ENCODE measurements at places on chromosomes 11 and 22. TPM values are rescaled to one million over a fixed set of nuclear protein-coding genes. Genes with fewer than 3 reads are reported as not detected.

Gene IGHMBP2
- 32.4 TPM for total RNA-seq

DNA sequence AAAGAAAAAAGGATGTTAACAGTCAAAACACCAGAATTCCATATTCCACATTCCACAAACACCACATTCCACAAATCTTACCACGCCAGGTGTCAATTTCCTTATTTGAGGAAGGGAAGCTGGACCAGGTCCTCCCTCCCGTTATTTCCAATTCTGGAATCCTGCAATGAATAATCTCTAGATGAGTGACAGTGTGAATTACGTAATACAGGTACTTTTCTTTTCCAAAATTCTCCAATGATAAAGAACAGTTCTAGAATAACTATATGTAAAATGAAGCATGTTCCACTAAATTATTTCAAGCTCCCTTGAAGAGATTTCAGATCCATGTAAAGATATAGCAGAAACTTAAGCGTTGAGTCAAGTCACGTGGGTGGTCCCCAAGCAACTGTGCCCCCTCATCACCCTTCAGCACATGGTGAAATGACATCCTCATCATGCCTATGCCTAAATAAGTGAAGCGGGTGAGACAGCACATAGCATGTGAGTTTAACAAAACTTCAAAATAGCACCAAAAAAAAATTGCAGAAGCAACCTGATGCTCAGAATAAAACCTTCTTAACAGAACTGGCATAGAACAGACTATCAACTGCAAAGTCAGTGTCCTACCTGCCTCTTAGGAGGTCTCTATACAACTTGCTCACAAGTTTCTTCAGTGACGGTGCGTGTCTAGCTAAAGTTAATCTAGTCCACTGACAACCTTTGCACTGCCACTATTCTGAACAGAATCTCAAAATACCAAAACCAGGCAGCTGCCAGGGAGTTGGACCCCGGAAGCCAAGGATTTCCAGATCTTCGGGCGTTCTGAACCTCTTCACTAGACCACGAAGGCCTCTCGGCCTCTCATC is 876 bp downstream of the NFRKB start:
- H3K27me3 ChIP-seq = no peaks in the 10 kb centered on the region
- peak overlapping the region; percentile 75 for H3K4me3 ChIP-seq
- H3K36me3 ChIP-seq = peaks cover 15% of the 10 kb centered on the region
- no peaks in the 10 kb centered on the region for H3K4me1 ChIP-seq
- no peak overlapping the region for H3K27ac ChIP-seq
- DNase-seq = peak; percentile 1

Gene GVQW3
- total RNA-seq = 6.7 TPM

Gene OR2AT4
- total RNA-seq = not detected

DNA sequence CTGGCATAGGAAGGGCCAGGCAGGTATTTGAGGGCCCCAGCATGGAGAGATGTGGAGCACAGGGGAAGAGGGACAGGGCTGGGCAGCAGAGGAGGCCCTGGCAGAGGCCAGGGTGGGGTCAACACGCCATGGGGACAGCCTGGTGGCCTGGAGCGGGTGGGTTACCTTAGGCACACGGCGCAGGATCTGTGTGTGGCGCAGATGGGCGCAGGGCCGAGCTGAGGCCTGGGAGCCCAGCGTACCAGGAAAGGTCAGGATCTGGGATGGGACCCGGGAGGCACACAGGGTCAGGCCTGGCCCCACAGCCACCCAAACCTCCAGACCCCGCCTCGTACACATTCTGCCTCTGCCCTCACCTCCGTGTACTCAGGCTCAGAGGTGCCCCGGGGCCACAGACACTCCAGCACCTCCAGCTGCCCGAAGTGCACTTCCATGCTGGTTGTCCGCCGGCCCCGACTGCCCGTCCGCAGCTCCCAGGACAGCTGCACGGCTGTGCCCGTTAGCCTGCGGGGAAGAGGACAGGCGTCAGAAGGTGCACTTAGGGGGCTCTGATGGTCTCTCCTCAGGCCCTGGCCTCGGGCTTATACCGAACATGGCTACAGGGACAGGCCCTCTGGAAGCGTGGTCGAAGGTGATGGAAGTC is 6.4 kb downstream of the ATG2A start:
- DNase-seq = no peak
- no peak overlapping the region for H3K27ac ChIP-seq
- peaks cover 58% of the 10 kb centered on the region for H3K36me3 ChIP-seq
- no peaks in the 10 kb centered on the region for H3K4me1 ChIP-seq

DNA sequence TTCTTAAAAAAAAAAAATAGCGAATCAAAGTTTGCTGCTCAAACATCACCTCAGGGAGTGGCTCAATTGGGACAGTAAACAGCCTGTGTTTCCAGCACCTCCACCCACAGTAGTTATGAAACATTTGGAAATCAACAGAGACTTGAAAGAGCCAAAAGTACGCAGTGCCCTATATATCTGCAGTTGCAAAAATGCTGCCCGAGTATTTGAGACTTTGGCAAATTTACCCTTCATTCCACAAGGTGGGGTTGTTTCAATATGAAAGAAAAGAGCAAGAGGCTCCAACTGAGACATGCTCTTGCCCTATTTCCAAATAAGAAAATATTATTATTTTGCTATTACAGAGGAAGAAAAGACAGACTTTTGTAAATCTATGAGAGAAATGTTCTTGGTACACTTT is 851.1 kb upstream of the RAG2 start:
- no peaks in the 10 kb centered on the region for H3K27me3 ChIP-seq
- H3K4me3 ChIP-seq = no peak overlapping the region
- no peak overlapping the region for H3K27ac ChIP-seq
- no peaks in the 10 kb centered on the region for H3K36me3 ChIP-seq
- peaks cover 34% of the 10 kb centered on the region for H3K4me1 ChIP-seq
- peak; percentile 26 for DNase-seq

DNA sequence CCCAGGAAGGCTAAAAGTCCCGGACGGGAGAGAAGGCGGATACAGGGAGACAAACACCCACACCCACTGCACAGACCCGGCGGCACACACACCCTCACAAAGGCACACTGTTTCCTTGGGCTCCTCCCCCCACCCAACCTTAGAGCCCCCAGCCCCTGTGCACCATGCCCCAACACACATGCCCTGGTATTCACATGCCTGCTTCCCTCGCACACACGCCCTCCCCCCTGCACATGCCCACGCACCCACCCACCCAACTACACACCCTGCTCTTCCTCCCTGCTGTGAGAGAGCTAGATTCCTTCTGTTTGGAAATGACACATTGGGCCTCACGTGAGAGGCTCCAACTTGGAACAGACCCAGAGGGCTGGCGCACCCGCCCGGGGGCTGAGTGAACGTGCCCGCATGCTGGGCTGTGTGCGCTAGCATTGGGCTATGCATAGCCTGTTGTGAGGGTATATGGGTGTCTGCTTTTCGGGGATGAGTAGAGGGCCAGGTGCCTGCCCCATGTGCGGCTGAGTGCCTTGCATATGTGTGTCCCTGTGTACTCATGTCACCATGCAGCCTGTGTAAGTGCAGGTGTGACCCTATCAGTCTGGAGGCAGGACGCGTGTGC is 518 bp upstream of the CHRM1 start:
- no peaks in the 10 kb centered on the region for H3K36me3 ChIP-seq
- H3K4me1 ChIP-seq = peaks cover 19% of the 10 kb centered on the region
- peak overlapping the region; percentile 35 for H3K27ac ChIP-seq
- H3K4me3 ChIP-seq = peak overlapping the region; percentile 47

DNA sequence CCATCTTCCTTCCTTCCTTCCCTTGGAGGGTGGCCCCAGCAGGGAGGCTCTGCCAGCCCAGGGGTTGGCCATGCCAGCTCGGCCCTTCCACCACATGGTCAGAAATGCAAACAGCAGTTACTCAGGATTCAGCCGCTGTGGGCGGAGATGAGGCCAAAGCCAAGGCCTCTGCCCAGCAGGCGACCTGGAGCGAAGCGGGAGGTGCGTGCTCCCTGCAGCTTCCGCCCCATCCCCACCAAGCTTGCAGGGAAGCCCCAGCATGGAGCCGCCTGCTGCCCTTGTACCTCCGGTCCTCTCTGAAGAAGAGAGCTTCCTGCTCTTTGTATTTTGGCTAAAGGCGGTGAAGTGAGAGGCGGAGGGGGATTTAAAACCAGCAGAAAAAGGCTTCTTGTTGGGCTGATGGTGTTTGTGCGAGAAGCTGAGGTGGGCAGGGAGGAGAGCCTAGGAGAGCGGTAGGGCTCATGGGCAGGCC is 50.4 kb downstream of the ANO1 start:
- no peaks in the 10 kb centered on the region for H3K4me1 ChIP-seq
- no peak overlapping the region for H3K27ac ChIP-seq
- no peaks in the 10 kb centered on the region for H3K36me3 ChIP-seq
- no peak overlapping the region for H3K4me3 ChIP-seq
- H3K27me3 ChIP-seq = no peaks in the 10 kb centered on the region

Gene RASGRP2
- not detected for total RNA-seq

- peaks cover 86% of the 10 kb centered on the region for H3K4me1 ChIP-seq
- no peak for DNase-seq
- H3K36me3 ChIP-seq = peaks cover 38% of the 10 kb centered on the region
Measured at GRCh38 chr11:16891964-16892363, 122.2 kb downstream of the PLEKHA7 start.

DNA sequence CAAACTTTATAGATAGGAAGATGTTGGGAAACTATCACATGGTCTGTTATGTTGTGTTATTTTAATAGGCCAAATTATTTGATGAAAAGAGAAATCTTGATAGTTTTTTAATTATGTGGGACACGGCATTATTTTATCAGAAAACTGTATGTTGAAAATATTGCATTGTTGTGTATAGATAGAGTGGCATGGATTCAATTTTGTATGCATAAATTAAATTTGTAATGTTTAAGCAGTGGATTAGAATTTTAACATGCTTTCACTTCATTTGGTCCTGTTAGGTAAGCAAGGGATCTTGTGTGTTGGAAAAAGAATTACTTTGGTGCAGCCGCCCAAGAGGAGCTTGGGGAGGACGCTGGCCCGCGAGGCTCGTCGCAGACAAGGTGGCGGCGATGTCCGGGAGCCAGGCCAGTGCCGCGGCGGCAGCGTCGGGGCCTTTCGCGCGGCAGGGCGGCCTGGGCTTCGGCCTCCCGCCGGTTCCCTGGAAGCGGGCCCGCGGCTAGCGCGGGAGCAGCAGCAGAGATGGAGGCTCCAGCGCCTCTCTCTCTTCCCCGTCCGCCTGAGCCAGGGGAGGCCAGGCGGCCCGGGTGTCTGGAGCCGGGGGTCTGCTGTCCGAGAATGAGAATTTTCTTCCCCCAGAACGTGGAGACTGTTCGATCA is 82.7 kb downstream of the GGT1 start:
- H3K27me3 ChIP-seq = peaks cover 57% of the 10 kb centered on the region
- no peak for DNase-seq
- H3K36me3 ChIP-seq = no peaks in the 10 kb centered on the region
- H3K4me3 ChIP-seq = no peak overlapping the region
- H3K4me1 ChIP-seq = no peaks in the 10 kb centered on the region

- no peak for DNase-seq
Measured at GRCh38 chr11:5992150-5992549, 5.4 kb upstream of the OR52L1 start.

- H3K27ac ChIP-seq = peak overlapping the region; percentile 82
- H3K4me1 ChIP-seq = peaks cover 26% of the 10 kb centered on the region
- H3K36me3 ChIP-seq = peaks cover 47% of the 10 kb centered on the region
- H3K27me3 ChIP-seq = no peaks in the 10 kb centered on the region
- no peak for DNase-seq
Measured at GRCh38 chr11:102111787-102112508, 1.7 kb downstream of the YAP1 start.

Data from Calu3 (cell line).